ENCODE measurements at places on chromosomes 11 and 22.

- DNase-seq, result no peak
Observed at GRCh38 chr22:26286091-26286820, 117.0 kb downstream of the SEZ6L start.

GRCh38 chr11:16013649-16014275, 342.6 kb downstream of the SOX6 start:
- DNase-seq, result no peak

DNA sequence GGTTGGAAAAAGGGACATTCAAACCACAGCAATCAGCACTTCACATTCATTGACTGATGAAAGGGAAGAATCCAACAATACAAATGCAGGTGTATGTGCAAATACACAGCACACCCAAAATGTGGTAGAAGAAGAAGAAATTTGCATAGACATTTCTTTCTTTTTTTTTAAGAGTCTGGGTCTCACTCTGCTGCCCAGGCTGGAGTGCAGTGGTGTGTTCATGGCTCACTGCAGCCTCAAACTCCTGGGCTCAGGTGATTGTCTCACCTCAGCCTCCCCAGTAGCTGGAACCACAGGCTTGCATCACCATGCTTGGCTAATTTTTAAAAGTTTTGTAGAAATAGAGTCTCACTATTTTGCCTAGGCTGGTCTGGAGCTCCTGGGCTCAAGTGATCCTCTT, 21.9 kb downstream of the CARS1 start:
- no peak for DNase-seq

DNA sequence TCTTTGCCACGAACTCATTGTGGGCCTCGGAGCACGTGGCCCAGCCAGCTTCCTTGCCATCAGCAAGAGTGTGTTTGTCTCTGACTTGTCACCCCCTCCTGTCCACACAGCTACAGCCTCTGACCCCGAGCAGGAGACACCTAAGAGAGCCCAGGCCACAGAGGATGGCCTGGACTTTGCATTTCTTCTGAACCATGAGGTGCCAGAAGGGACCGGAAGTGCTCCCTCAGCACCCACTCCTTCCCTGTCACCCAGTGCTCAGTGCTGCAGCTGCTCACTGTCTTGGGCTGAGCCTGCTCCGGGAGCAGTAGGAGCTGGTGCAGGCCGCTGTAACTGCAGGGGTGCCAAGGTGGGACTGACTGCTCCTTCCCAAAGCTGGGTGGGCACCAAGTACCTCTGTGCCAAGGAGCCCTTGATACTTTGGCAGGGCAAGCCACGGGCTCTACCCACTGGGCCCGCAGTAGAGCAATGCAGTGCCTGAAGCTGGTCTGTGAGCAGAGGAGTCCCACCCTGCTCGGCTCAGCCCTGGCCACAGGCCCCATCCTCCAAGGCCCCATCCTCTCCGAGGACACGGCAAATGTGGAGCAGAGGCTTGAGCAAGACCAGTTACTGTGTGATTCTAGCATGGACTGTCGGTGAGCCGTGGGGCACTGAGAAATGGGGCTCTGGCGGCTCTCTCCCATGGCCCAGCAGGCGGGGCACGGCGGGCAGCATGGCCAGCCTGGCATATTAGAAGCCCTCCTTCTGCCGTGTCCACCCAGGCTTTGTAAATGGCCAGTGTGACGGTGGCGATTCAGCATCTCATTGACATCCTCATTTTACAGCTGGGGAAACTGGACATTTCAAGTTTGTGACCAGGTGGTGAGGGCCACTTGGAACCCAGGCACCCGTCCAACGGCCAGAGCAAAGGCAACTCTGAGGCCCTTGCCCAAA, 6.3 kb downstream of the GRK2 start:
- peak; percentile 58 for DNase-seq

GRCh38 chr22:38107692-38108515, 2.6 kb downstream of the BAIAP2L2 start:
- DNase-seq, result peak; percentile 40

DNA sequence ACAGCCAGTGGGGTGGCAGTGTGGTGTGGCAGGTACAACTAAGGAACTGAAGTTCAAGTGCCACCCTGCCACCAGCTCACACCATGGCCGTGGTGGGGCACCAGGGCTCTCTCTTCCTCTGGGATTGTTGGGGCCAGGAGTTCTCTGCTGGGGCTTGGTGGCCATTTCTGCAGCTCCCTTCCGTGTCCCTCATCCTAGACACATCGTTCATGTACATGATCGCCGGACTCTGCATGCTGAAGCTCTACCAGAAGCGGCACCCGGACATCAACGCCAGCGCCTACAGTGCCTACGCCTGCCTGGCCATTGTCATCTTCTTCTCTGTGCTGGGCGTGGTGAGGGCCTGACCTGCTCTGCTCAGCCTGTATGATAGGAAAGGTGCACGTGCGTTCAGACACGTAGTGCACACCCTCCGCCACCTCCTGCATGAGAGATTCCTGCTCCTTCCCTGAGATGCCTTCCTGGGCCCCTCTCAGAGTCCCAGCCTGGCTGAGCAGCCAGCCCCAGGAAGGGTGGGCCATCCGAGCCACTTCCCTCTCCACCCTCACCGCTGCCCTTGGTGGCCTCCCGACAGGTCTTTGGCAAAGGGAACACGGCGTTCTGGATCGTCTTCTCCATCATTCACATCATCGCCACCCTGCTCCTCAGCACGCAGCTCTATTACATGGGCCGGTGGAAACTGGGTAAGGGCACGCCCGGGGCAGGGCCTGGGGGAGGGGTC, 7.3 kb upstream of the TAGLN start:
- no peak for DNase-seq

GRCh38 chr11:118623269-118623655, 15.8 kb downstream of the PHLDB1 start:
- no peak for DNase-seq

DNA sequence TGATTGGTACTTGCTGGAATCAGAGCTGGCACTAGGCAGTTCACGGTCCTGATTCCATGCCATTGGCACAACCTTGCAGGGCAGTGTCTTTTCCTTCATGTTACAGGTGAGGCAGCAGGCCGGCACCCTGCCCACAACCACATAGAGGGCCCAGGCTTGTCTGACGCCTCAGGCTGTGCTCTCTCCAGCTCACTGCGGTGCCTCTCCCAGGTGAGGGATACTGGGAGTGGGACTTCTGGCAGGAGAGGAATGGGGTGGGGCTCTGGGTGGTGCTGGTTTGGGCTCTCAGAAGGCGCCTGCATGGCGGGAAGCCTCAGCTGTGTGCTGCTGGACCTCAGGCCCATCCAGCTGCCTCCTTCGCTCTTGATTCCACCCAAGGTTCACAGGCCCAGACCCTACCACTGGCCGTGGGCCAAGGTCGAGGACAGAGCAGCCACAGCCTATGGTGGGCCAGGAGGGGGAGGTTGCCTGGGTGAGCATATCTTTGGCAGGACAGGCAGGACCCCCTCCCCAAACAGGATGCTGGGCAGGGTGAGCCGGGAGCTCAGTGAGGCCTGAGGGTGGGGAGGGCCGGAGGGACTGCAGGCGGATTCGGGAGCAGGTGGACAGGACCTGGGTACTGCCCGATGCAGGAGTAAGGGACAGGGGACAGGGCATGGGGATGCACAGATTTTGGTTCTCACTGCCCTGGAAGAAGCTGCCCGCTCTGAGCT, 7.0 kb upstream of the MPPED1 start:
- DNase-seq, result no peak

GRCh38 chr11:3609416-3610265, 32.2 kb downstream of the ART5 start:
- peak; percentile 11 for DNase-seq

DNA sequence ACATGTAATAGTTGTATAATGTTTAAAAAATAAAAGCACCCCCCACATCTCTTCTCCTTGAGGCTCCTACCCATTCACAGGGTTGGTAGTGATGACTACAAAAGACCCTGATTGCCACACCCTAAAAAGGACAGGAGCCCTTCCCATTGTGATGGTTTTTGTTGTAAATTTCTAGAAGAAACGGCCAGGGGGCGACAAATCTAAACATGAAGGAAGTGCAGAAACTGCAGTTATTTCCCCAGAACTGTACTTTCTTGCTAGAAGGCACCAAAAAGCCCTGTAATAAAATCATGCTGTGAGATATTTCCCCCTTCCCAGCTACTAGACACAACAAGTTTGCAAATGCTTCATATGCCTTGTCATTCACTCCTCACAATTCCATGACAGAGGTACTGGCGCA, 10.8 kb downstream of the PRR5L start:
- no peak for DNase-seq

DNA sequence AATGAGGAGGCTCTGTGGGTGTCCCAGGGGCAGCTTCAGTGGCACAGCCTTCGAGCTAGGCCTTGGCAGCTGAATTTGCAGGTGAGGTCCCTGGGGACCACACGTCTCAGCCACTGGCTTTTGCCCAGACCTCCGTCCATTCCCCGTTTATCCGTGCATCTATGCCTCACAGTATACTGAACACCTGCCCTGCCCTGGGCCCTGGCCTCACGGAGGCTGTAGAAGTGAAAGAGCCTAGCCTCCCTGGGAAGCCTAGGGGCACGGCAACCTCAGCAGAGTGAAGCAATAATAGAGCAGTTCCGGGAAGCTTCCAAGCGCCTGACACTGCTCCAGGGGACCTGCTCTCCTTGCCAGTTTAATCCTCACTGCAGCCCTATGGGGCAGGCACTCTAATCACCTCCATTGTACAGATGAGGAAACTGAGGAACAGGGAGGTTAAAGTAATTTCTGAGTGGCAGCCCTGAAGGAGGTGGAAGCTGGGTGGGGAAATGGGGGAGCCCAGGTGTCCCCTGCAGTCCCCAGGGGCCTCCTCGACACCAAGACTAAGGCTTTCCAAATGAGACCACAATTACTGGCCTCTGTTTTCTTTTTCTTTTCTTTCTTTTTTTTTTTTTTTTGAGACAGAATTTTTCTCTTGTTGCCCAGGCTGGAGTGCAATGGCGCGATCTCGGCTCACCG, 2.7 kb upstream of the NFAM1 start:
- DNase-seq, result no peak

DNA sequence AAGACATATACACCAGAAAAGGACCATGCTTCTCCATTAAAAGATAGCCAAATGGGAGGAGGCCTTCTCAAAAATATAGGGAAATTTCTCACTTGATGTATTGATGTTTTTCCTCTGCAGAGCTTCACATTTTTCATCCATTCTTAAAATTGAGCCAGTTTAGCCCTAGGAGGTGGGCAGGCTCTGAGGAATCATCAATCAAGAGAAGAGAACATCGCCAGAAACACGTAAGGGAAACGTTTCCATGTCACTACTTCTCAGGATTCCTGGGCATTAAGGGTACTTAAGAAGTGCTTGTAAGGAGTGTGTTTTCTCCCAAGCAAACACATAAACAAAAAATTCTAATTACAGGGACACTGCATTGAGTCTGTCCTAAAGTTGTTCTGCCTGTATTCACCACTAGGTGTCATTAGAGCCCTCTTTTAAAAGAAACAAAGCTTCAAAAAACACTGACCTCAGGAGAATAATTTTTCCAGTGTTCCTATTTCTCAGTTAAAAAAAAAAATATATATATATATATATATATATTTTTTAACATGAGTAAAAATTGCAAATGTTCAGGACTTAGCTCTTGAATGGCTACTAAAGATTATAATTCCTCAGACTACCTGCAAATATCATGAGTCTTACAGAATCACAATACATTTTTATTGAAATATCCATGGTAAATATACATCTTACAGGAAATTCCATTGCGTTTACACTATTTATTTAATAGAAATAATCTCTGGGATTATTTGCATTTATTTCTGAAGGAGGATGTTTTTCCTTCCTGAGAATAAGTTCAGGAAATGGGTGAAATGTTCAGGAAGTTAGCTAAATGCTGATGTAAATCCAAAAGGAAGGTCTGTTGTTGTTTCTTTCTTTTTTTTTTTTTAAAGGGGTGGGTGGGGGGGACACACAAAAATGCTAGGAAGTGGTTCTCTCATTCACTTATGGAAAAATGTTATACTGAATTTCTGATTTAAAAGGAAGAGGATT, 16.0 kb downstream of the FZD4 start:
- DNase-seq, result peak; percentile 71

- no peak for DNase-seq
Observed at GRCh38 chr22:40685406-40685805, 6.1 kb downstream of the MCHR1 start.

- DNase-seq, result no peak
Observed at GRCh38 chr11:76119779-76120178, 86.5 kb downstream of the WNT11 start.

- no peak for DNase-seq
Observed at GRCh38 chr22:20001082-20001638, 15.5 kb downstream of the ARVCF start.

GRCh38 chr22:39144101-39144767, 8.2 kb downstream of the CBX7 start:
- peak; percentile 39 for DNase-seq

- DNase-seq, result no peak
Observed at GRCh38 chr11:36016263-36016662, 72.4 kb downstream of the LDLRAD3 start.
